Kidney (tissue), 22 donors: ENCODE measurements at places on chromosomes 13 and 19. TPM values are rescaled to one million over a fixed set of nuclear protein-coding genes. Genes with fewer than 3 reads are reported as not detected.

- no peak for DNase-seq
These were observed 45.9 kb downstream of the SLC15A1 start for GRCh38 chr13:98706446-98707110.

Gene GNG14
- total RNA-seq, result not detected

DNA sequence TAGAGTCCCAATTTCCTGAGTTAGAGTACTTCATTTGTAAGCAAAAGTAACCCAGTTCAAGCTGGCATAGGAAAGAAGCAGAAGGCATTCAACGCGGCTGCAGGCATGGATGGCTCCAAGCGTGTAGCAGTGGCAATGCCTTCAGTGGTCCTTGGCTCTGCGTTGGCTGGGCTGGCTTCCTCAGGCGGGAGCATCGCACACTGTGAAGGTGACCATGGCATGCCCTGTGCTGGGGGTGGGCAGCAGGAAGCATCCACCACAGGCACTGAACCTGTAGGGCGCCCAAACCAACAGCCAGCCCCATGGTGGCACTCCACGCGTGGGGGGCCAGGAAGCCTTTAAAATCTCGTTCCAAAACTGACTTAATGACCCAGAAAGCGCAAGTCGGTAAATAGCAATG, 53.6 kb upstream of the SPACA7 start:
- DNase-seq, result no peak

DNA sequence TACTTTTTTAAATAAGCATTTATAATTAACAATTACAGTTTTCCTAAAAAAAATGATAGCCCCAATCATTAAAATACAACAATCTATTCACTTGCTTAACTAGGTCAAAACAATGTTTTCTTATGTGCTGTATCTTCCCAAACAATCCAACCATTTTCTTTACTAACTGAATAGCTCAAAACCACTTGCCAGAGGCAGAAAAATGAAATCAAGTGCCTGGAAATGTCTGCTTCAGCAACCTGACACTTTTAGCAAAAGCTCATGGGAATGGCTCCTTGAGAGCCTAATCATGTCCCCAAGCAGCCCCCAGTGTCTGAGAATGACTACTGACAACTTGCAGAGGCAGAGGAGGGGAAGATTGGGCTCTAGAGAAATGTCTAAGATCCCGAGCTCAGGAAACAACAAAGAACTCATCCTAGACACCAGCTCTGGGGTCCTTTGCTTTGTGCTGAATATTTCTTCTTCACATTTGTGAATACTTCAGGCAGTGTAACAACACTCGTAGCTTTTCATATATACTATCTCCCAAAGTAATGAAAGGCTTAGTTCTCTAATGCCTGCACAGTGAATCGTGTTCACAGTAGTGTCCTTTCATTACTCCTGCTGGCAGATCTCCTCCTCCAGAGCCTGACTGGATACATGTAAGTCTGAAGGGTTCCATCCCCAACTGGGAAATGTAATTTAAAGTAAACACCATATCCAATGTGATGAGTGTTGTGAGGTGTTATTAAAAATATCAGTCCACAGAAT, 280.0 kb downstream of the LHFPL6 start:
- DNase-seq, result no peak

DNA sequence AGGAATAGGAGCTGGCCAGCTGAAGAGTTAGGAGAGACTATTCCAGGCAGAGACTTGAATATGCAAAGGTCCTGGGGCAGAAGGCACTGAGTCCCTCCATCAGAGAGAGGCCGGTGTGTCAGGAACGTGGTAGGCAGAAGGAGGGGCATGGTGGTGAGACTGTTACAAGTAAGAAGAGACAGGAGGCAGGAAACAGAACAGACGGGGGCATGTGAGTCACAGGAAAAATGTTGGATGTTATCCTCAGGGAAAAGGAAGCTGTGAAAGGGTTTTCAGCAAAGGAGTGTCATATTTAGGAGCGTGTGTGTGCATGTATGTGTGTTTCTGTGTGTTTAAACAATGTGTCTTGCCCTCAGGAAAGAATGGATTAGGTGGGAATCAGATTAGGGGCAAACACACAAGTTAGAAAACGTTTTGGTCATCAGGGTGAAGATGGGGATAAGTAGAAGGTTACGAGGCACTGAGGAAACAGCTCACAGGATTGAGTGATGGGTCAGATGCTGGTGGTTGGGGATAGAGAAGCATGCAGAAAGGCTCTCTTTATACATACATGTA, 1.1 kb downstream of the EDDM13 start:
- DNase-seq, result no peak

DNA sequence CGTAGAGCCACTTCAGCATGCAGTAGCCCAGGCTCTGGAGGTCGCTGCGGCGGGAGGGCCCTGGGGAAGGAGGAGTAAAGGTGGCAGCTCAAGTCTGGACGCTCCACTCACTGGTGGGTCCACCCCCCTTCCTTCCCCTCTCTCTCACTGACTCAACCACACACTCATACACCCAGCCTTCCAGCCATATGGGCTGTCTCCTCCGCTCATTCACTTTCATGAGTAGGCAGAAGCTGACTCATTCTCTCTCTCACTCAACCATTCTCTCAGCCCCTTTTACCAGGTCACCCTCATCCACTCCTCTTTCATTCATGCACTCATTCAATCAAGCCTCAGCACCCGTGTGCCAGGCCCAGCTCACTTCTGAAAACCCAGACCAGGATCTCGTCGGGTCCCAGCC, 27.5 kb upstream of the SIGLEC11 start:
- DNase-seq, result no peak

DNA sequence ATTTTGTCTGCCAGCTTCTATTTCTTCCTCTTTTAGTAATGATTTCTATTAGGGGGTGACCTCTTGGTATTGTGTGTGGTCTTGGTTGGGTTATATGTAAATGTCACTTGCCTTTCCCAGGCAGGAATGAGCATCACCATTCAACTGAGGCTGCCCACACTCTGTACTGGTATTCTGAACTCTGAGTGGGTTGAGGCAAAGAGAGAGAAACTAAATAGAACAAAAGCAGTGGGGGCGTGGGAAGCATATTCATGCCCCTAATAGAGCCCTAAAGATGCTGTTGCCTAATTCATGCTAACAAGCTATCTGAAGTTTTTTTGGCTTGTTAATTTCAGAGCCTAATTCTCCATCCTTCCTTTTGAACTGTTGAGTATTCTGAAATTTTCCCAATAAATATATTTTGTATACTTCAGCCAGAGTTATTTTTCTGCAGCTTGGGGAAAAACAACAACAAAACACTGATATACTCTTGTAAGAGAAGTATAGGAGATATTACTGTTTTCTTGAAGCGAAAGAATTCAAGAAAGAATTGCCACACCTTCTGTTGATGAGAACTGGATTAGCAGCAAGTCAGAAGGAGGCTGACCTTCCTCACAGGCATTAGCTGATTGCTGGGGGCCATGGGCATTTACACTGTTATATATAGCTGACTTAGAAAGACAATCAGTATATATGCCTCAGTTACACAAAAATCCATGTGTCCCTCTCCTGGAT, 315.8 kb upstream of the KLF12 start:
- no peak for DNase-seq

DNA sequence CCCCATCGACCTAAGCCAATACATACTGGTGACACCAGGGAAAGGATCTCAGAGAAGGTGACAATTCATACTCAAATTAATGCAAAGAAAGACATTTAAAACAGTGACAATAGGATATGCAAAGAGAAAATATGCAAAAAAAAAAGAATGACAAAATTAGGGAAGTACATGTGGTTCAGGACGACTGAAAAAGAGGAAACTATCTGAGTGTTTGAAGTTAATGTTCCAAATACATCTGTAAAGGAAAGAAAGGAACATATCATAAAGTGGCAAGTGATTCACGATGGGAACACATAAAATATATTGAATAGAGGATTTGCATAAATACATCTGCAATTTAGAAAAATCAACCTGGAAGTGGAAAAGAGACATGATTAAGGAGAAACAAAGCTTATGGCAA, 441.4 kb downstream of the SLITRK5 start:
- no peak for DNase-seq

GRCh38 chr19:17336872-17337674, at the start of gene GTPBP3:
TSS of gene GTPBP3 (plus strand) at chr19:17337553. CDS start at chr19:17337612, 59 bp downstream.
- DNase-seq, result peak; percentile 99

- no peak for DNase-seq
These were observed 834.1 kb upstream of the SLITRK6 start for GRCh38 chr13:86633346-86633745.

- no peak for DNase-seq
These were observed 5.9 kb downstream of the MTMR6 start for GRCh38 chr13:25281193-25281934.

Gene AXL
- total RNA-seq, result 37.4 TPM
